Germinal center (tissue), 1 donor: ENCODE measurements at places on chromosomes 6 and 20.
A peak's percentile ranks its signal among the peaks of the same experiment; 100 is the strongest.

- DNase-seq, result no peak
Observed at GRCh38 chr6:161186173-161186769, 87.6 kb downstream of the AGPAT4 start.

GRCh38 chr6:30828027-30828962 is 56.0 kb upstream of the DDR1 start:
- peak; percentile 58 for DNase-seq

DNA sequence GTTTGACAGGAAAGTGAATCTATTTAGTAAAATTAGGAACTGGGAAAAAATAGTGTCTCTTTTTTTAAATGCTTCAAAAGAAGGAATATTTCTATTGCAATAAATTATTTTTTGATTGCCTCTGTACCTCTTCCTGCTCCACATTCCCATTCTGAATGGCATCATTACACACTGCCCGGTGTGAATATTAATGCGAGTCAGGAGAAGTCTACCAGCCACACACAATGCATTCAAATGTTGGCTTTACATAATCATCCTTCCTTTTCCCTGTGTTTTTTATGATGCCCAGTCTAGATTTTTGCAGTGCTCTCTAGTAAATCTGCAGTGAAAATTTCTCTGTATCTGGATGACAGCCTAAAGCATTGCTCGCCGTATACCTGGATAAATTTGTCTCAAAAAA is 118.9 kb downstream of the SAMD5 start:
- DNase-seq, result no peak

DNA sequence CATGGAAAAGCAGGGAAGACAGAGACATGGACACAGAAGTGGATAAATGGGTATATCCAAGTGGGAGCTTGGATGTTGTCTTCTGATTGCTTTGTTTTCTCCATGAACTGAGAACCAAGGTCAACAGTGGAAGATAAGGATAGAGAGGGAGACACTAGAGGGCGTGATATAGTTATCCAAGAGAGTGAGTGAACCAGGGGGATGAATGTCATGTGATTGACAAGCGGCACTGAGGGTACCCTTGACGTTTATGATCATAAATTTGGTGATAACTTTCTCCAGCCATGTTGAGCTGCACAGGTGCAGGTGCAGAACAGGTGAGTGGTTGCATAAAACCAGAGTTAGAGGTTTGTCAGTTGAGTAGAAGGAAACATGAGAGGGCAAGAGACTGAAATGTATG is 20.7 kb downstream of the EBF4 start:
- no peak for DNase-seq

GRCh38 chr6:87714093-87714842 is 12.2 kb upstream of the AKIRIN2 start:
- no peak for DNase-seq

DNA sequence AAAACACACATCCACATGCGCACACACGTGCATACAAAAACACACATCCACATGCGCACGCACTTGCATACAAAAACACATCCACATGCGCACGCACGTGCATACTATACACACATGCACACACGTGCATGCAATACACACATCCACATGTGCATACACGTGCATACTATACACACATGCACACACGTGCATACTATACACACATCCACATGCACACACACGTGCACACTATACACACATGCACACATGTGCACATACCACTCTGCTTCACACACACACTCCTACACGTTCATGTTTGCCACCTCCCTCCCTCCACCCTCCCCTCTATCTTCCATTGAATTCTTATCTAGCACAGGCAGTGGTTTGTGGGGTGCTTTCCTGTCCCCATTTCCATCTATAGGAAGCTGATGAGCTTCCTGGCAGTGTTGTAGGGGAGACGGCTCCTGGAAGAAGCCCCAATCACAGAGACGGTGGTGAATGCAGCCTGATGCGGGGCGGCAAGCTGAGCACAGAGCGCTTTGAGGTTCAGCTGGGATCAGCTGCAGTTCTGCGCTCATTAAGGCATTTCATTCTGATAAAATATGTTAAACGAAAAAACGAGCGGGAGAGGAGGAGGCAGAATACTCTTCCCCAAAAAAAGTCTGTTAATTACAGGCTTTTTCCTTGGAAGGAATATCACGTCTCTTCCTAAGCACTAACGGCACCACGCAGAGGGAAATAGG is 287.7 kb downstream of the TAF4 start:
- no peak for DNase-seq

- no peak for DNase-seq
Observed at GRCh38 chr6:33404884-33405283, 5.9 kb upstream of the PHF1 start.

GRCh38 chr20:37902504-37903313 is at the start of gene VSTM2L:
Gene VSTM2L, plus strand, starts transcription at chr20:37903127. Its CDS starts 224 bp downstream, at chr20:37903351.
- peak; percentile 30 for DNase-seq

DNA sequence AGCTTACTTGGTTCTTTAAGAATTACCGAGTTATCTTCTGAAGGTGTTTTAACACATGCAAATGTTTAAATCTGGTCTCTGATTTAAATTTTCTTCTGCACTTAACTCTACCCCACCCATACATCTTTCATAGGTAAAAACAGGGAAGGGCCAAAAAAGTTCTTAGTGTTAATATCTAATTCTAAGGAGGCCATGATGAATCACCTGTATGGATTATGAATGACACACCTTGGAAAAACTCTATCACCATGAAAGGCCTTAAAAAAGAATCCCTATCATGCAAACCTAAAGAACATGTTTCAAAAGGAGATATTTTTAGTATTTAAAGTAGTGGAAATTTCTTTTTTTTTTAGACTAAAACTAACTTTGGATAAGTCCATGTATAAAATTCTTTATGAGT is 54.7 kb downstream of the SLX4IP start:
- DNase-seq, result no peak

DNA sequence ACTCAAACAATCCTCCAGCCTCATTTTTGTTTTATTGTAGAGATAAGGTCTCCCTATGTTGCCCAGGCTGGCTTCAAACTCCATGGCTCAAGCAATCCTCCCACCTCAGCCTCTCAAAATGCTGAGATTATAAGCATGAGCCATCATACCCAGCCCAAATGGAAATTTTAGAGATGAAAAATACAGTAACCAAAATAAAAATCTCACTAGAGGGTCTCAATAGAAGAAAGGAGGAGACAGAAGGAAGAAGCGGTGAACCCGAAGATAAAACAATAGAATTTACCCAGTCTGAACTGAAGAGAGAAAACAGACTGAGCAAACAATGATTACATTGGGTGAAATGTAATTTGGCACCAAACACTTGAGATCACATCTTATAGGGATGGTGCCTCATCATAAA is 16.7 kb upstream of the OLIG3 start:
- no peak for DNase-seq

GRCh38 chr6:72933233-72933632 is 292.1 kb downstream of the KHDC1L start:
- DNase-seq, result no peak

DNA sequence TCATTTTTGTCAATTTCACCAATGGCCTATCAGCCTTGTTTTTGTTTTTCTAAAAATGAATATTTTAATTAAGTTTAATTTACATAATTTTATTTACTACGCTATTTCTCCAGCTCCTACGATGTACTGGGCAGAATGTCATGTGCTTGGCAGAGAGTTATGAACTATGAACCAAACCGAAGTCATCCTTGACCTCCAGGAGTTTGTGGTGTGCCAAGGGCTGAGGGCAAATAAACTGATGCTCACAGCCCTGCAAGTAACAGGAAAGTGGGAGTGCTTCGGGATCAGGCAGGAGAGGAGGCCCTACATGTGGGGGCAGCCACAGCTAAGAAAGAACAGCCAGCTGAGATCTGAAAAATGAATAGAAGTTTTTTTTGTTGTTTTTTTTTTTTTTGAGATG is 38.6 kb downstream of the ZNF217 start:
- no peak for DNase-seq

DNA sequence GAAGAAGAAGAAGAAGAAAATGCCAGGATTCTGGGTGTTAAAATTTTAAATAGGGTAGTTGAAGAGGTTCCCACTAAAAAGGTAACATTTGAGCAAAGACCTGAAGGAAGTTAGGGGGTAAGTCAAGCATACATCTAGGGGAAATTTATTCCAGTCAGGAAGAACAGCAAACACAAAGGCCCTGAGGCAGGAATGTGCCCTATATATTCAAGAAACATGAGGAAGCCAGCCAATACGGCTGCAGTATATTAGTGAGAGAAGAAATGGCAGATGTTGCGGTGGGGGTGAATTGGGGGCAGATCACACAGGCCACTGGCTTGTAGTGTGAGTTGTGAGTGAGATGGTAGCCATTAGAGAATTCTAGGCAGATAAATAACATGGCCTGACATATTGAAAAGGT is 6.0 kb downstream of the ZNF76 start:
- no peak for DNase-seq

- DNase-seq, result peak; percentile 66
Observed at GRCh38 chr6:159608961-159609651, 83.9 kb downstream of the SOD2 start.

DNA sequence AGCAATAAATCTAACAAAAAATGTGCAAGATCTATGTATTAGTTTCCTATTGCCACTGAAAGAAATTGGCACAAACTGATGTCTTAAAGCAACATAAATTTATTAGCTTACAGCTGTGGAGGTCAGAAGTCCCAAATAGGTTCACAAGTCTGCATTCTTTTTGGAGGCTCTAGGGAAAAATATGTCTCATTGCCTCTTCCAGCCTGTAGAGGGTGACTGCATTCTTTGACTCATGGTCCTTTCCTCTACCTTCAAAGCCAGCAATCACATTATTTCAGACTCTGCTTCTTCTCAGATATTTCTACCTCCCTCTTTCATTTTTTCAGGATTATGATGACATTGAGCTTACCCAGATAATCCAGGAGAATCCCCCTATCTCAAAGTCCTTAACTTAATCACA is 1531.1 kb downstream of the KHDRBS2 start:
- DNase-seq, result no peak

GRCh38 chr20:8946036-8946940 is 122.6 kb upstream of the PLCB4 start:
- DNase-seq, result no peak

DNA sequence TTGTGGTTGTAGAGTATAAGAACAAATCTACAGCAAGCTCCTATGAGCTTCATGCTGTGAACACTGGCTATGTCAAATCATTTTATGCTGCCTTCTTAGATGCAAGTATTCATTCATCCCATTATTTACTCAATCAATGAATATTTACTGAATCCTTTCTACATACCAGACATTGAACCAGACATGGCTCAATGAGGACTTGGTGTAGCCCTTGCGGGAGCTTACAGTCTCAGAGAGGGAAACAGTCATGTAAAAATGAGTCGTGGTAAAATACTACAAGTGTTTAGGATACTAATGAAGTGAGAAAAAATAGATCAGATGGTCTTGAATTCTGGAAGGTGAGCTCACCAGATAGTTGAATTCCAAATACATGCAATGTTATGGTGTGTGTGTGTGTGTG is 44.8 kb upstream of the ENPP1 start:
- DNase-seq, result no peak

DNA sequence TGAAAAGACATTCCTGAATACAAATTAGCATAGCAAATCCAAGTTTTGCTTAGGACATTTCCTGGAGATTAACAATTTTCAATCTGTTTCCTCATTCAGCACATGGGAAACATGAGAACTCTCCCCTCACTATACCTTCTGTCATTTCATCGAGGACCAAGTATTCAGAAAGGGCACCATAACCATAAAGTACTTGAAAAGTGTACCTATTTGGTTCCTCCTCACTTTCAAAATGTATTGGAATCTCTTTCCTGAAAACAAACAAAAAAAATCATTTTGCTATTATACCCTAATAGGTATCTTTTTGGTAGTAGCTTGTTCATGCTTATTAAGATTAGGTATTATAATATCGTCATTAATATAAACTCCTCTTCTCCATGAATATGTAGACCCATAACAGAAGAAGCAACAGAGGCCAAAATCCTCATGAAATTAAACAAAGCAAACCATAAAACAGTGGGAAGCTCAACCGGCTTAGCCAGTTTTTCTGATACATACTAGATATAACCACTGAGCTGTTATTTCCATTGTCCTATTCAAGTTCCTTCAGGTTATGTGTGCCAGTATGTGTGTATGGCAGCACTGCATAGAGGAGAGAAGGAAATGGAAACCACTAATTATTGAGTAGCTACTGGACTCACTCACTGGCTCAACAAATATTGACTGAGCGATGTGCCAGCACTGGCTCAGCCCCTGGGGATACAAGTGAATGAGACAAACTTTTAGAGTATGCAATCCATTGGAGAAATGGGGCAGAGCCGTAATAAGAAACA is 274.0 kb downstream of the MAFB start:
- DNase-seq, result no peak

DNA sequence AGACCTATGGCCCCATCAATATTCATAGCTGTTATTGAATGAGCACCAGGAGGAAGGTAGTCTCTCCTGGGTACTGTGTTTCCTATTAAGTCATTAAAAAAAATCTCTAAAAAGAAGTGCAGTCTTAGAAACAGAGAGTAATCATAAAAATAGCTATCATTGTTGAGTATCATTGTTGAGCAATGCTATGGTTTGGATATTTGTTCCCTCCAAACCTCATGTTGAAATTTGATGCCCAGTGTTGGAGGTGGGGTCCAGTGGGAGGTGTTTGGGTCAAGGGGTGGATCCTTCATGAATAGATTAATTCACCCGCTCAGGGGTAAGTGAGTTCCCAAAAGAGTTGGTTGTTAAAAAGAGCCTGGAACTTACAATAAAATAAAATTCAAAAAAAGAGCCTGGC is 88.1 kb upstream of the IYD start:
- no peak for DNase-seq

DNA sequence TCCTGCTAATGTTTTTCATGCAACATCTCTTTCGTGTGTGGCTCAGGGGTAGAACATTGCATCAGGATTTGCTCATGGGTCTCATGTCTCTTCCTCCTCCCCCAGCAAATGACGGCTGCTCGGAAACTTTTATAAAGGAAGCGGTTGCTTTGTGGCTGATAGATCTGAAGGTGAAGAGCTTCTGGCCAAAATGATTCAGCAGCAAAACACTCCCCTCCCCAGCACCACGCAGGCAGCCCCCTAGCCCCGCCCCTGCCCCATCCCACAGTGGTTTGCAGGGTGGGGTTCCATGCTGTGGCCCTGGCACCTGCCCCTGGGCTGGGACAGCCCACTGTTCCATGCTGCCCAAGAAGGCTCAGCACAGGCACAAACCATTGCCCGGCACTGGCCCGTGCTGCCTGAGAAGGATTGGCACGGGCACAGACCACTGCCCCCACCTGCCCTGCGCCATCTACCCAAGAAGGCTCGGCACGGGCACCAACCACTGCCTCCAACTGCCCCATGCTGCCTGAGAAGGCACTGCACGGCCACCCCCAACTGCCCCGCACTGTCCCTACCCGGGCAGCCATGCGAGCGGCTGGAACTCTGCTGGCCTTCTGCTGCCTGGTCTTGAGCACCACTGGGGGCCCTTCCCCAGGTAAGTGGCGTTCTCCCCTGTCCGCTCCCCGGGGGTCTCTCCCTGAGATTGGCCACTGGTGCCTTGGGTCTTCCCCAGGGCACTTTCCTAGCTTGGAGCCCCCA is at the start of gene CST7:
Gene CST7, plus strand, starts transcription at position 331 of the 741 bp plus-strand sequence. Its CDS starts 237 bp downstream, at position 568.
- no peak for DNase-seq

GRCh38 chr6:139852488-139853140 is 478.2 kb upstream of the CITED2 start:
- DNase-seq, result no peak
